ENCODE measurements at places on chromosomes 5 and 9. TPM values are rescaled to one million over a fixed set of nuclear protein-coding genes. Genes with fewer than 3 reads are reported as not detected.

ZNF366 gene
- total RNA-seq, result not detected

MYOZ3 gene
- total RNA-seq, result not detected

NSG2 gene
- total RNA-seq, result not detected

VLDLR gene
- 2.0 TPM for total RNA-seq

OTP gene
- total RNA-seq, result not detected

PSD2 gene
- not detected for total RNA-seq

ZNF300 gene
- 0.56 TPM for total RNA-seq

Data from HT-29 (cell line).